ENCODE measurements at places on chromosomes 2 and 18.

- DNase-seq, result no peak
Observed at GRCh38 chr2:2409481-2409880, 78.4 kb upstream of the MYT1L start.

GRCh38 chr2:241558532-241559322, at the start of gene BOK:
Gene BOK (plus strand): TSS chr2:241558745. CDS start chr2:241559484, 739 bp downstream.
- no peak for DNase-seq

- DNase-seq, result no peak
Observed at GRCh38 chr2:143607231-143608062, 478.2 kb downstream of the ARHGAP15 start.

DNA sequence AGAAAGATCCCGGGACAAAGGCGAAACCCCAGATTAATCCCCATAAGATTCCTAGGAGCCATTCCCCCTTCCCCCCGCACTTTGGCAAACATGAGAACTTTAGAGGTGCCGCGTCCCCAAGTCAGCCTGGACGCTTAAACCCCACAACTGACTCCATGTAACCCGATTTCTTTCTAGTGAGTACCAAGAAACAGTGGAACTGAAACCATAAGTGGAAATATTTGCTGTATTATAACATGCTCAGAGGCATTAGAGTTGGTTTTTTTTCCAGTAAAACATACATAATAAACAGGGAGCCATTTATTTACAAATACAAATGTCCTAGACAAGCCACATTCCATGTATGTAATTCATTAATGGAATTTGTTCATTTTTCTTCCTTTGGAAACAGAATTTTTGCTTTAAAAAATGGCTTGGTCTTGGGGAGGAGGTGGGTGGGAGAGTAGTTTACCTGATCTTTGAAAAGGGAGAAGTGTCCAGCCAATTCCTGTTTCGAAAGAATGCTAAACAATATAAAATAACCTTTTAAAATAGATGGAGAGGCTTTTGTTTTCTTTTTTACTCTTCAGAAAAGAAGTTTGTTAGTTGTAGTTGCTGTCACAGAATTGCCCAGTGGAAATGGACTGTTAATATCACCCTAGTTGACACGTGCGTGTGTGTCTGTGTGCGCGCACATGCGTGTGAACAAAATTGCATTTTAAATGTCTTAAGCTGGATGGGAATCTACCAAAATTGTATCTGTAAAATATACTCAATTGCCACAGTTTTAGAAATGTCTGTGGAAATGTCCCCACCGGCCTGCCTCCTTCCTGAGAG, 10.6 kb downstream of the POU3F3 start:
- no peak for DNase-seq

GRCh38 chr2:208297961-208298360, 31.9 kb downstream of the PIKFYVE start:
- DNase-seq, result no peak

DNA sequence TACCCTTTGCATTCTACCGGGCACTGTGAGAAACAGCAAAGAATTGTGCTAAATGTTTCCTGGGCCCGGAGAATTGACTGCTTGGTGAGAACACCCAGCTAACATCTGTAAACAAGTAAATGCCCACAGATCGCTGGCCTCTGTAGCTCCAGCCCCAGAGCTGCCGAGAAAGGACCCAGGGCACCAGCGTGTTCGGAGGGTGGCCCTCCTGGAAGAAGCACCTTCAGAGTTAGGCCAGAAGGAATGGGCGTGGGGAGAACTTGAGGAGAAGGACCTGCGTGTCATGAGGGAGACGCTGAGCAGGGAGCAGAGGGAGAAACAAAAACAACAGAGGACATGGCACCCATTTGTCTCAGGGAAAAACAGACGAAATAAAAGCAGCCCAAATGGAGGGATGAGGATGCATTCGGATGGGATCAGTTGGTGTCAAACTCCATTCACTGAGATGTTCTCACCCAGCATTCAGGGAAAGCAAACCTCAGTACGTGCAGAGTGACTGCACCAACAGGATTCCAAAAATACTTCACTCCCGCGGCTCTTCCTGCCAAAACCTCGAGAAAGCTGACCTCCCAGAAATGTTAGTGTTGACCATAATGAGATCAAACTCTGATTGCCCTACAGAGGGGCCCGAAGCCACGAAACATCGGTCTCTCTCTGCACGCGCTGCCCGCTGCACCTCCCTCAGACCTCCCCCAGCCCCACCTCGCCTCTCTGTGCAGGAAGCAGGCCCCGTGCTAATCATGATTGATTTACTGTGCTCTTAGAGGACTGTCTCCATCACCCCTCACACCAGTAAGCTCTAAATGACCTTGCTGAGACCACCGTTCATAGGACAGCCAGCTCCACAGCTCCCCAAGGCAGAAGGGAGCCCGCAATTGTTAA, 376.3 kb upstream of the SALL3 start:
- DNase-seq, result no peak

DNA sequence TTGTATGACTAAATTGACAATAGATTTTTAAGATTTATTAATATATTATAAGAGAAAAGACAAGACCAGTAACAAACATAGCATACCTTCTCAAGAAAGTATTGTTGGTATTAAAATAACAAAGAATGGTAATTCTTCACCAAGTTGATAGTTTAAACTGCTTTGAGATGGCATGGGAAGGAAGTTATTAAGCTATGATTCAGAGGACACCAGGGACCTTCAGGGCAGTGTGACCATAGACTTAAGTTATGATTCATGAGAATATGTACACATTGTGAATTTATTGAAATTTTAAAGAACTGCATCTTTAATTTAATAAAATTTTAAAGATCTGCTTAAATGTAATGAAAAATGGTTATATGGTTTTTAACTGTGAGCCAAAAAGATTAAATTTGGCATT, 205.7 kb downstream of the DSEL start:
- no peak for DNase-seq

DNA sequence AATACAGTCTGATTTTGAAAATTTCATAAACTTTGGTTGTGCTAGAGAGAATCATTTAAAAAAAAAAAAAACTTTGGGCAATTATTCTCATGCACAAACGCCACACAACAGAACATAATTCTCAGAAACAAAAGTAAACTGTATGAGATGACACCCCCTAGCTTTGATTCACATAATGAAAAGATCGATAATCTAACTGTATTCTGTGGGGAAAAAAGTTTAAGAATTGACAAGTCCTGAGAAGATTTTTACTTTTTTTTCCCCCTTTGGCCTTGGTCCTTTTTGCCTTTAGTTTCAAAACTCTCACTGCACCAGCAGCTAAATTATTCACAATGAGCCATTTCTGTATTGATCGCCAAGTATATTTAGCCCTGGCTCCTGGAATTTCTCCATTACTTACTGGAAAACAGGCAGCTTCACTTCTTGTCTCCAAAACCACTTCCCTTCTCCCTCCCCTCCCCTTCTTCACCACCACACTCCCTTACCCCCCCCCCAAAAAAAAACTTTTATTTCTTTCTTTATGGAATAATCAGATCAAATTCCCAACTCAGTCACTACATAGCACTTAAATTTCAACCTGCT, 2.0 kb downstream of the IKZF2 start:
- DNase-seq, result no peak

DNA sequence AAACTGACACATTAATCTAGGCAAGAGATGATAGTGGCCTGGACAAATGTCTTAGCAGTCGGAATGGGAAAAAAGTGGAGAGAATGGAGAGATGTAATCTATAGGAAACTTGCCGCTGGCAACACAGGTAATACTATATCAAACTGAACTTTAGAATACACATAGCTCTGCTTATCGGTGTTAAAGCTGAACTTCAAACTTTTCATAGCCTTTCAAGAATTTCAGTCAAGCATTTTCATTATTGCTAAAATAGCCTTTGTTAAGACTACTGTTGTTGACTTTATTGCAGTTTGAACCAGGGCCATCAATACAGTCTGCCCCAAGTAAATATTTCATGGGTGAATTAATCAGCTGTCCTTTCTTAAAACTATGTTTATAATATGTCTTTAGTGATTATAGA, 12.9 kb upstream of the CHST9 start:
- DNase-seq, result no peak

- no peak for DNase-seq
Observed at GRCh38 chr18:46334868-46335281, 230.7 kb downstream of the HAUS1 start.

DNA sequence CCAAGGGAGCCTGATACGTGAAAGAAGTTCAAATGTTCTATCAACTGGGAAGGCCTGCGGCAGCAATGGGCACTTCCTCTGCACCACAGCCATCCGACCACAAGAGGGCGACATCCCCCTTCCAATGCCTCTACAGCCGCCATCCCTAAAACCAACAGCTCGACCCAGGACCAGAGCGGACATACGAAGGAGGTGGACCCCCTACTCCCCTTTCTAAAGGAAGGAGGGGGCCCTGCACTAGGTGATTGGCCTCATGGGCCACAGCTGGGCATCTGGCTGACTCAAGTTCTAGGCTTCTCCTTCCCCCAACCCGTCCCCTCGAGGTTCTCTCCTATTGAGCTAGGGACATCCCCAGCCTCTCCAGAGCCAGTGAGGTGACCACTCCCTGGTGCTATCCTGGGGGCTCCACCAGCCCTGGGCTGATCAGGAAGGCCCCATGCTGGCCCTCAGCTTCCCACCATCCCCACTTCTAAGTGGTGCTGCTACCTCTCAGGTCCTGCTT, 217.2 kb downstream of the TNS1 start:
- DNase-seq, result peak; percentile 61

DNA sequence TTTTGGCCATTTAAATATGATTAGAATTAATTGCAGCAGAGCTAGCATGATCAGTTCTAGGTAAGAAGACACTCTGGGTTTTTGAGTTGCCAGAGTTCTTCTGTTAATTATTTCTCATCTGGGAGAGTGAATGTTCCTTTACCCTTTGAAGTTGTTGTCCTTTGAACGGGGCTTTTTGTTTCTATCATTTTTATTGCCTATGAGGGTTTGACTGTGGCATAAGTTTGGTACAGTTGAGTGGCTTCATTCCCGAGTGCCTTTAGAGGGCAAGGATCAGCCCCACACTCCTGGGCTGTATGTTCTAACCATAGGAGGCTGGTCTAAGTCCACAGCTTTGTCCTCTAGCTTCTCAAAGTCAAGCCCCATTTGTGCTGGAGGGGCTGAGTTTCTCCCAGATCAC, 804.3 kb downstream of the KCNJ3 start:
- no peak for DNase-seq

DNA sequence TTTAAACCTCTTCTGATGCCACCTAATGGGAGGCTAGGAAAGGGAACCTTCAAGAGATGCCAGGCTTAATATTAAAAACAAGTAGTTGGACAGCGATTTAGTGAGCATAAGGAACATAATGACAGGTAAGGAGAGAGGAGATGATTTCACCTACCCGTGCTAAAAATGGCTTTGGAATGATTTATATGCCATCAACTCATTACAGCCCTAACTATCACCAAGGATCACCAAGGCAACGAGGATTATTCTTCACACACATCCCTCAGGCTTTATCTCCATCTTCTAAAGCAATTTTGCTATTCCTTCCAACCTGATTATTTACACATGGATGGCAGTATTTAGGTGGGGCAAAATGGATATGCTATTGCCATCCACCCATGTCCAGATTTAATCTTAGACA, 237.8 kb downstream of the DCC start:
- DNase-seq, result no peak

All from GM12891 (cell line).